Kidney tubule cell (primary cell): ENCODE measurements at places on chromosomes 1 and 21.

GRCh38 chr1:236990052-236990445 is 14.2 kb downstream of the MT1HL1 start:
- DNase-seq: no peak

GRCh38 chr1:91948097-91948496 is 1.1 kb upstream of the BRDT start:
- no peak for DNase-seq

- DNase-seq: no peak
These were observed 60.4 kb downstream of the SEC16B start for GRCh38 chr1:177909416-177909815.

DNA sequence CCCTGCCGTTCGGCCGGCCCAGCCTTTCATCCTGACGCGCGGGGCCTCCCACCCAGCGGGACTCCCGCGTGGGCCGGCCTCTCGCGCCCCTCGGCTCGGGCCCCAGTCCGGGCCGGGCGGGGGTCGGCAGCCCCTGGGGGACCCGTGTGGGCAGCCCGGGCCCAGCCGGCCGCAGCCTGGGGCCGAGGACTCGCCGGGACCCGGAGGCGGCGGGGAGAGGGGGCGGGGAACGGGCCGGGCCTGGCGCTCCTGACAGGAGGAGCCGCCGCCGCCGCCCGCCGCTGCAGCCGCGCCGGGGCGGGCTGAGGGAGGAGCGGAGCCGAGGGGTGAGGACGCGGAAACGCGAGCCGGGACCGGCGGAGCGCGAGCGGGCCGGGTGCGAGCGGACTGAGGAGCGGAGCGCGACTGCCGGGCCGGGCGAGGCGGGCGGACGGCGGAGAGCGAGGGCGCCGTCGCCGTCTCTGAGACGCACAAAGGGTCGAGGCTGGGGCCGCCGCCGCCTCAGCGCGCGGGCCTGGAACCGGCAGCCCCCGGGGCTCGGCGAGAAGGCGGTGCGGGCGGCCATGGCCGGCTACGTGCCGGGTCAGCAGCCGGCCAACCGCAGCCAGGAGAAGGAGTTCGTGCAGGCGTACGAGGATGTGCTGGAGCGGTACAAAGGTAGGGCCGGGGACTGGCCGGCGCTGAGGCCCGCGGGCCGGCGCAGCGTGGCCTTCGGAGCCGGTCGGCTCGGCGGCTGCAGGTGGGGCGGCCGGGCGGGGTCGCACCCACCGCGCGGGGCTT is 79.1 kb downstream of the NDUFS5 start:
- DNase-seq: peak; percentile 78

GRCh38 chr1:211347077-211347844 is 20.6 kb downstream of the TRAF5 start:
- DNase-seq: no peak

DNA sequence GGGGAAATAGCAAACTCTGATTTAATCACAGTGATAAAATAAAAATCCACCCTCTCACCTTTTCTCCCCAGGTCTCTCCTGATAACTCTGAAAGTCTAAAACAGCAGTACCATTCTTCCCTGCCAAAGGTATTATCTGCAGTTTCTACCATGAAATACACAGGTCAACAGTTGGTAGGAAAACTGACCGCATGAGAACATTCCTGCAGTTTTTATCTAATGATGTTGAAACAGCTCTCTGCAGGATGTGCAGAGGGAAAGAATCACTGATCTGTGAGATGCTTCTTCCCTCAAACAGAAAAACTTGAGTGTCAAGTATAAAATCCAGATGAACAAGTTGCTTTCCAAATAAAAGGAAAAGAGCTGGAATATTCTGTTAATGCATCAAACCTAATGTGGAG is 39.1 kb downstream of the KCNJ6 start:
- DNase-seq: peak; percentile 69

- DNase-seq: no peak
These were observed 159.4 kb upstream of the UBE2U start for GRCh38 chr1:64043976-64044375.

DNA sequence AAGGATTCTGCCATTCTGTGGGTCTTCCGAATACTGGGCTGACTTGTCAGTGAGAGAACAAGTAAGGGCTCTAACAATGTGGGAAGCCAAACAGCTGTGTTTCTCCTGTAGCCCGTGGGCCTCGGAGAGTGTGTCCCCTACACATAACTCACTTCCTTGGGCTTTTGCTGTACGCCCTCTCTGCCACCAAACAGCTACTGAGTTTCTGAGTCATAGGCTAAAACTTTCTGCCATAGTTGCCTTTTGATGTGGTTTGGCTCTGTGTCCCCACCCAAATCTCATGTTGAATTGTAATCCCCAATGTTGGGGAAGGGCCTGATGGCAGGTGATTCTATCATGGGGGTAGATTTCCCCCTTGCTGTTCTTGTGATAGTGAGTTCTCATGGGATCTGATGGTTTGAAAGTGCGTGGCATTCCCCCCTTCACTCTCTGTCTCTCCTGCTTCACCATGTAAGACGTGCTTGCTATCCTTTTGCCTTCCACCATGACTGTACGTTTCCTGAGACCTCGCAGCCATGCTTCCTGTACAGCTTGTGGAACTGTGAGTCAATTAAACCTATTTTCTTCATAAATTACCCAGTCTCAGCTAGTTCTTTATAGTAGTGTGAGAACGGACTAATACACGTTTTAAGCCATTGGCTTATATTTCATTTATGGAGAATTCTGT is 194.8 kb upstream of the HMCN1 start:
- DNase-seq: no peak

DNA sequence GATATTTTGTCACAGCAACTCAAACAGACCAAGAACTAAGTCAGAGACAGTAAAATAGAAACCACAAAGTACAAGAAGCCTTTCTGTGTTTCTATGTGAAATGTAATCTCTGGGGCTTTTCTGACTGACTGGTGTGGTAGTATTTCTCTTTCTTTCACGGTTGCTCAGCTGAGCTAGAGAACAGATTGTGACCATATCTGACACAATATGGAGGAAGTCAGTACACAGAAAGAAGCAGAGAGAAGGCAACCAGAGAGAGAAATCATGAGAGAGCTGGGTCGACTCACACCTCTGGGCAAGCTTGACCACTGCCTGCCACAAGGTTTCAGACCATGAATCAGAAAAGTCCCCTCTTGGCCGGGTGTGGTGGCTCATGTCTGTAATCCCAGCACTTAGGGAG is 208.9 kb upstream of the GREM2 start:
- no peak for DNase-seq

GRCh38 chr1:2610036-2610959 is 22.5 kb downstream of the MMEL1 start:
- DNase-seq: peak; percentile 50

DNA sequence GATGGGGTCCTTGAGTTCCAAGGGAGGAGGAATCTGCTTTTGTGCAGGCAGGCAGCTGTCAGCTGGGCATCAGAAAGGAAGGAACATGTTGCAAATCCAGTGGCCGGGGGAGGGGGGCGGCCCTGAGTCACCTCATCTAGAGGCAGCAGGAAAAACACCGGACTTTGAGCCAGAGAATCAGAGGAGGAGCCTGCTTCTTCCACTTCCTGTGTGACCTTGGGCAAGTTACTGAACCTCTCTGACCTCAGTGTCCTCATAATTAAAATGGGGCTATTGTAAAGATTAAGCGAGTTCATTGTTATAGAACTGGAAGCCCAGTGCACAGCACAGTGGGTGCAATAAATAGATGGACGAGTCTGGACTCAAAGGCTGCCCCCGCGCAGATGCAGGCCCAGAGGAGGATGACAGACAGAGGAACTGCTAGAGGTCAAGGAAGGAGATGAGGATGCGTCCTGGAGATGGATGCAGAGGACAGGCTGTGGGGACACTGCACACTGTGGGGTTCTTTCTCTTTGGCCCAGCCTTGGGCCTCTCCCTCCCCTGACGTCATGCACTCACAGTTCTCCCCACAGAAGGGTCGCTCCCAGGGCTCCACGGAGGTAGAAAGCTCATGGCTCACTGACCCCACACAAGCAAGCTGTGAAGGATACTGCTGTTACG is 714.3 kb downstream of the MATN1 start:
- peak; percentile 77 for DNase-seq

DNA sequence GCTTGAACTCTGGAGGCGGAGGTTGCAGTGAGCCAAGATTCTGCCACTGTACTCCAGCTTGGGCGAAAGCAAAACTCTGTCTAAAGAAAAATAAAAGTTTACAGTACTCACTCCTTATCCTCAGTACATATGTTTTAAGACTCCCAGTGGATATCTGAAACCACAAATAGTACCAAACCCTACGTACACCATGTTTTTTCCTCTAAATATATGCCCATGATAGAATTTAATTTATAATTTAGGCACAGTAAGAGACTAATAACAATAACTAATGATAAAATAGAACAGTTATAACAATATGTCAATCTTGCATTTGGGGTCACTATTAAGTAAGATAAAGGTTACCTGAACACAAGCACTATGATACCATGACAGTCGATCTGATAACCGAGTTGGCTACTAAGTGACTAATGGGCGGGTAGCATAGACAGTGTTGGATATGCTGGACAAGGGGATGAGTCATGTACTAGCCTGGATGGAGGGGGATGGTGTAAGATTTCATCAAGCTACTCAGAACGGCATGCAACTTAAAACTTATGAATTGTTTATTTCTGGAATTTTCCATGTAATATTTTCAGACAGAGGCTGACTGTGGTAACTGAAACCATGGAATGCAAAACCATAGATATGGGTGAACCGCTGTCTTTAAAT is 43.7 kb downstream of the ST7L start:
- DNase-seq: peak; percentile 38

GRCh38 chr1:200262326-200262965 is 147.4 kb downstream of the ZNF281 start:
- no peak for DNase-seq

DNA sequence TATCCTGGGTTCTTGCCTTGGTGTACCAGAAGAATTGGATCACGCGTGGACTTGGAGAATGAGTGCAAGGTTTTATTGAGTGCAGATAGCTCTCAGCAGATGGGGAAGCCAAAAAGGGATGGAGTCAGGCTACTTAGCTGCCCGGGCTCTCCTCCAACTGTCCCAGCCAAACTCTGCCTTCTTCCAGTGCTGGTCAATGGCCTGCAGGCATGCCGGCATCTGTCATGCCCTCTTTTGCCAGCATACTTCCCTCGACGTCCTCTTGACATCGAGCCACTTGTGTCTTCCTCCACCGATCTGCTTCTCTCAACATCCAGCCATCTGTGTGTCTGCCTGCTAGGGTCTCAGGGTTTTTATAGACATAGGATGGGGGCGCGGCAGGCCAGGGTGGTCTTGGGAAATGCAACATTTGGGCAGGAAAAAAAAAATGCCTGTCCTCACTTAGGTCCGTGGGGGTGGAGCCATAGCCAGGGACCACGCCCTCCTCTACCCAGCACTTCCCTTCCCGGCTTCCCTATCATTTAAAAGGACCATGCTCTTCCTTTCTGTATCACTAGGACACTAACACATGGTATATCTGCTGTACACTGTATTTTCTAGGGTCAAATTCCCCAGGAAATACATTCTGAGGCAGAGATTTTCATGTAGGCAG is 47.0 kb upstream of the BCAR3 start:
- no peak for DNase-seq

DNA sequence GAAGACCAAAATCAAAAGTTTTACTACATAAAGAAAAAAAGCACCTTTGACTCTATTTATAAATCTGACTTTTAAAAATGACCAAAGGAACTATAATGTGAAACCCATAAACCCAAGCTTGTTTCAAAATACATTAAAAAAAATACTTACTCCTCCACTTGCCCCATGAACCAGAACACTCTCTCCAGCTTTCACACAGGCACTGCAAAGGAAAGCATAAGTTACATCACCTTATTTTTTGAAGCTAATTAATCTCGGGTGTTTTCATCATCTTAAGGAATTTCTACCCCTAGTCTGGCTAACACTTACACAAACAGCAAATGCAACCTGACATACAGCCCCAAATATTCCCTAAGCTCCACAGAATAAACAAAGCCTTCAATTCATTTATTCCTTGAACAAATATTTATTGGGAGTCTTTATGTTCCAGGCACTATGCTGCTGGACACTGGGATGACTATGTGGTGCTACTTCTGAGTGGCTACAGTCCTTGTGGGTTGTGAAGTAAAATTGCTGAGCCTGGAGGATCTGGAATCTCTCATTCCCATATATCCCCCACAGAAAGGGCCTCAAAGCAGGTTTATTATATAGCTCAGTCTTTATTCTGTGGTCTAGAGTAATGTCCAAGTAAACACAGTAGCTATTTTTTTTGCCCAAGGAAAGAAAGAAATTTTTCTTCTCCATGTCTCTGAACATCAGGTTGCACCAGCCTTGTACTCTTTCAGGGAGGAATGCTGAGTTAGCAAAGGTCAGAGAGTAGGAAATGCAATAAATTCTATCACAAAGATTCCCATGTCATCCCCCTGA is 18.2 kb downstream of the CRYZ start:
- no peak for DNase-seq

- DNase-seq: no peak
These were observed 3.0 kb downstream of the HLX start for GRCh38 chr1:220882061-220882891.

DNA sequence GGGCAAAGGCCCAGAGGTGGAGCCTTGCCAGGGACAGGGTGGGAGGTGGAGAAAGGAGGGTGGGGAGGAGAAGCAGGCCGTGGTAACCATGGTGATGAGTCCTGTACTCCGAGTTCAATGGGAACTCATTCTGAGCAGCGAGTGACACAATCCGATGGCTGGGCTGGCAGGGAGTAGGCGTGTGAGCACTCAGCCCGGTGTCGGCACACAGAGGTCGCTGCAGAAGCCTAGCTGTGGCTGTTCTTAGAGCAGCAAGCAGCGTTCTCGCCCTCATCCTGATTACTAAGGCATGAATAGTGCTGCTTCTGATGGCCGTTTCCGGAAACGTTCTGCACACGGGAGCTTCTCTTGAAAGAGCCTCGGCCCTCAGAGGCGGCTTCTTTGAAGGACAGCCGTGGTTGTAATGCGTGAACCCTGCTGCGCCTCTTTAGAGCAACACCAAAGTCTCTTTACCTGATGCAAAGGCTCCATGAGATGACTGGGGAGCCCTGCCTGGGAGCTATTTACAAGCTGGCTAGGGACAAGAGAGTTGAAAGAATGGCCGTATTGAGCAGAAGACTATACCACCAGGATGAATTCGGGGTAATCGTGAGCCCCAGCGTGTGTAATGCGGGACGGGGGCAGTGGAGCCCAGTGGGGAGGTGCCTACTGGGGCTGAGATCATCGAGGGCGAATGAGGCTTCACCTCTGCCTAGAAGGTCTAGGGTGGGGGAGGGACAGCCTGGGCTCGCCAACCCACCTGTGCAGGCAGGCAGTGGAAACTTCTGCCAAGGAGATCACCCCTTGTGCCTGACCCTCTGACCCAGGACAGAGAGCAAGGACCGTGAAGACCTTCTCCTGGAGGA is 72.8 kb upstream of the PAX7 start:
- peak; percentile 62 for DNase-seq

GRCh38 chr1:91769742-91770141 is 116.2 kb downstream of the TGFBR3 start:
- no peak for DNase-seq

DNA sequence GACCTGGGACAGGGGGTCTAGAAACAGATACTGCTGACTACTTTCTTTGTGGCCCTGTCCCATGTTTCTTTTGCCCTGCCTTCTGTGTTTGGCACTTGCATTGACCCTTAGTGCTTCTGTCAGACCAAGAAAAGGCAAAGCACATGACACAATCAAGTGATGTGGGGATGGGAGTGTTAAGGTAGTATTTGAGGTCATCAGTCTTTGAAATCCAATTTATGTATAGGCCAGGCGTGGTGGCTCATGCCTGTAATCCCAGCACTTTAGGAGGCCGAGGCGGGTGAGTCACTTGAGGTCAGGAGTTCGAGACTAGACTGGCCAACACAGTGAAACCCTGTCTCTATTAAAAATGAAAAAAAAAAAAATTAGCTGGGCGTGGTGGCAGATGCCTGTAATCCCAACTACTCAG is 26.0 kb downstream of the SERBP1 start:
- DNase-seq: peak; percentile 37
